DMS153 (cell line): ENCODE measurements at places on chromosomes 6 and 20.

DNA sequence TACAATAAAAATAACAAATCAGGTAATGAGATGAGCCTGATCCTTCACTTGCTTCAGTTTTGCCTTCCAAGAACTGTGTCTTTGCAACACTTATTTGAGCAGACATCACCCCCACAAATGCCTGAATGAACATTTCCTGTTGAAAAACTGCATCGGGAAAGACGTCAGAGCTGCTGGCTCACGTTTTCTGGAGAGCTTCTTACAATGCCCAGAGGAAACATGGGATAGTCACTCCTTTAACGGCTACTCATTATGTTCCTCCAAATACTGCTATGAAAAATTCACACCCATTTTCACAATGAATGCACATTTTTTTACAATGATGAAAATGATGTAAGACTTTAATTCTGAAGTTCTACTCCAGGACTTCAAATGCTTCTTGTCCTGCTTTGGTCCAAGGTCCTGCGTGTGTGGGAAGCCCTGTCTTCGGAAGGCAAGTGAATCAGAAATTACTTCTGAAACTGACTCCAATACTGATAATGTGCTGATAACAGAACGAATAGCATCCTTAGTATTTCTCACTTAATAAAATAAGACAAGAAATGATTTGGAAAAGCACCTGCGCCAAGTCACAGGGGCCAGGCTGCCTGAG is 238.0 kb downstream of the ANKRD60 start:
- no peak for DNase-seq

DNA sequence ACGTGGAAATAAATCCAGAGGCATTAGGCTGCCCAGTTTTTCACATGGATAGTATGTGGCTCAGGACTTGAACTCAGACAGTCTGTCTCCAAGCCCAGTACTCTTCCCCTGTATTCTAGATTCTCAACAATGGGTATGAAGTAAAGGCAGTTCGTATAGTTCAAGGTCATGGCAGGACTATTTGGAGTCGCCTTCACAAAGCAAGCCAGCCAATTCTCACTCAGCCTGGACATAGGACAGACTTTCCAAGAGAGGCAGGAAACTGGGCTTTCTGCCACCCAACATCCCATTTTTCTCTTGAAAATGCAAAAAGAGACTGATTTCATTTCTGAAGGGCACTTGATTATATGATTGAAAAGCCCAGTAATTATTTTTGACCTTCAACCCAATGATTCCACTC is 111.0 kb downstream of the EDN1 start:
- DNase-seq: no peak

- no peak for DNase-seq
These were observed 828 bp downstream of the ASCC3 start for GRCh38 chr6:100880149-100880852.

DNA sequence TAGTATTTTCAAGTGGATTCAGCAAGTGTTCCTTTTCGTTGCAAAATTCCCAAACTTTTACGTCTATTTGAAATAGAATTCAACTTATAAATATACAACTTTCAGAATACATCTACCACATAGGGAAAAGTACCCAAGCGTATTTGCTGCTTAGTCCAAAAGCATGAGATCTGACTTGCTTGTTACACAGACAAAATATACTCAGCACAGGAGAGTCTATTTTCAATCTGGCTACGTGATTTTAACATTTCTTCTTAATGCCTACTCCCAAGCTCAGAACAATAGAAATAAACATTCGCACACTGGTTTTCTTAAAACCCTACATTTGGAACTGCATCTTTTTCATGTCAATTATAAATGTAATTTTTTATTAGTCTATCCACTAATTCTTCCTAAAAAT is 672 bp downstream of the PKHD1 start:
- DNase-seq: no peak

DNA sequence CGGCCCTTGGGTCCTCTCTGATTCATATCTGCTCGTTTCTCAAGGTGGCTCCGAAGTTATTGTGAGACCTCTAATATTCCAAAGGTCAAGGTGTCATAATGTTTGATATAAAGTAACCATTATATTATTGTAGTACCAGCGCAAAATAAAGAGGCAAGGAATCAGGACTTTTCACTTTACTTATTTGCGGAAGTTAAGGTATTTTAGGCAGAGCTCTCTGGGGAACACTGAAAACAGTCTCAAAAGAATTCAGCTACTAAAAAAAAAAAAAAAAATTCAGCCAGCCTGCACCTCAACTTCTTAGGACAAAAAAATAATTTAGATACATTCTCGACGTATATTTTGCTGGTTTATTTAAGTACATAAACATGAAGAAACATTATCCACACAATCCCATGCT is 2.4 kb downstream of the OSER1 start:
- DNase-seq: no peak

GRCh38 chr6:89204096-89204495 is 13.1 kb downstream of the GABRR1 start:
- no peak for DNase-seq

- no peak for DNase-seq
These were observed 39.3 kb downstream of the ARID1B start for GRCh38 chr6:156816505-156816904.

- DNase-seq: no peak
These were observed 29.7 kb upstream of the CD93 start for GRCh38 chr20:23115822-23116221.

DNA sequence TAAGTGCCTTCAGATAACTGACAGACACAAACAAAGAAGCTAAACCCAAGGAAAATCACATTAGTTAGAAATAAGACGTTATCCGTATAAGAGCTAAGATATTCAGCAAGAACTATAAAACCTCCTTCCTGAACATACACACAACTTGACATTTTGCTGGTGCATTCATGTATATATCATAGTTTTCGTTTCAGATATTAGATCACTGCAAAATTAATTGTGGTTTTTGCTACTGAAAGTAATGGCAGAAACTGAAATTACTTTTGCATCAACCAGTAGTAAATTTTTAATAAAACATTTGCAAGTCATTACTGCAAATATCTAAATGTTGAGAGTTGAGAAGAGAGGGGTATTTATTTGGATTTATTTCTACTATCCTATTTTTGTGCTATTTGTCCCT is 26.1 kb upstream of the KCNQ5 start:
- DNase-seq: no peak

DNA sequence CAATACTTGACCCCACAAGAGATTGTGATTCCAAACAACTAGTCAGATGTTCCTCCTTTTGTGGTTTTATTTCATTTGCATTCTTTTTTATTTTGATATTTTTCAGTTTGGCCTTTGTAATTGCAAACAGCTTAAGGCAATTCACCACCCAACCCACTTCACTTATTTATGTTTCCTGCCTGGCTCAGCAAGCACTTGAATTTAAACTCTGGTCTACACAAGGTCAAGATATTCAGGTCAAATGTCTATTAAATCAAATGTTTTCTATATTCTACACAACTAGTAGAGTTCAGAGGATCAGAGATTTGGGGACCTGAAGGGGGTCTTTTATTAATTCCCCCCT is 100.1 kb downstream of the SGK1 start:
- DNase-seq: no peak

DNA sequence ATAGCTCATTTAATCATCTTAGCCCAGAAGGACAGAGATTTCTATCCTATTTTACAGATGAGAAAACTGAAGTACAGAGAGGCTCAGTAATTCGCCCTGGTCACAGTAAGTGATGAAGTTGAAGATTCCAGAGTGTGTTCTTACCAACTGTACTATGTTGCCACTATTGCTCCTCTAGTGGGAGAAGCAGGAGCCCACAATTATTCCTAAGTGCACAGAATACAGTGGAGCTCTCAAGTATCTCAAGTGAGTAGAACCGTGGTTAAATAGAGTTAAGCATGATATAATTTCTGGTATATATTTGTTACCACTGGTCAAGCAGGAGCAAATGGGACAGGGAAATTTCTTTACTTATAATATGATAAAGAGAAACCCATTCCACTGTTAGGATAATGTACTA is 22.1 kb downstream of the REPS1 start:
- no peak for DNase-seq

DNA sequence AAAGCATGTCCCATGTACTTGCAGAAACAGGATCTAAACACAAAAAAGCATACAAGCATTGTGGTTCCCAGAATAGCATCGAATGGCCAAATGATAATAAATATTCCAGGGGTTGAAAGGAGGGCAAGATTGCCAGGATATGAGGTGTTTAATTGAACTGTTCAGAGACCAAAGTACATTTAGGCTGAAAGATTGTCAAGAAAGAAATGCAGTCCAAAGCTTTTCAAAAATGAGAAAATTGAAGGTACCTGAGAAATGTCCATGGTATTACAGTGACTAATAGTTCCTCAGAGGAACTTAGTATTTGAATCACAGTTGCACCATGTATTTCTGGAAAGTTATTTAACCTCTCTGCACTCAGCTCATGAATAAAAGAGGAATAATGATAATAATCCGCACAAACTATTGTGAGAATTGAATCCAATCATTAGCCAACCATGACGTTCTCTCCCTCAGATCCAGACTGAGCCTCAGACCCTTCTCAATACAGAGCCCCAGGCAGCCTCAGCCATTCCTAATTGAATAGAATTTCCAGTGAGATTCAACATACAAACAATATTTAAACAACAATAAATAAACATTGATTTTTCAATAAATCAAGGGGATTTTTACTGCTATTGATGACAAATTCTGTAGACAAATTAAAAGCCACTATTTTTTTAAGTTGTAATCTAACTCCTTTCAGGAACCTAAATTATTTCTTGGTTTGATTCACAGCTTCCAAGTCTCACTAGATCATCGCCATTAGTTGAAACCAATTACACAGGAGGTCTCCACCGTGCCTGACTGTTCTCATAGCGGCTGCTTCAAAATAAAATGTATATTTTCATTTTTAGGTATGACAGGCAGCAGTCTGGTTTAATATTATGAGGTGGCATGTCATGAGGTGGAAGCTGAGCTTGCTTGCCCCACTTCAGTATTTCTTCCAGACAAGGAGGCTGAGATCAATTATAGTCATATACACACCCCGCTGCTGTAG is 144.3 kb upstream of the TENT5A start:
- no peak for DNase-seq

DNA sequence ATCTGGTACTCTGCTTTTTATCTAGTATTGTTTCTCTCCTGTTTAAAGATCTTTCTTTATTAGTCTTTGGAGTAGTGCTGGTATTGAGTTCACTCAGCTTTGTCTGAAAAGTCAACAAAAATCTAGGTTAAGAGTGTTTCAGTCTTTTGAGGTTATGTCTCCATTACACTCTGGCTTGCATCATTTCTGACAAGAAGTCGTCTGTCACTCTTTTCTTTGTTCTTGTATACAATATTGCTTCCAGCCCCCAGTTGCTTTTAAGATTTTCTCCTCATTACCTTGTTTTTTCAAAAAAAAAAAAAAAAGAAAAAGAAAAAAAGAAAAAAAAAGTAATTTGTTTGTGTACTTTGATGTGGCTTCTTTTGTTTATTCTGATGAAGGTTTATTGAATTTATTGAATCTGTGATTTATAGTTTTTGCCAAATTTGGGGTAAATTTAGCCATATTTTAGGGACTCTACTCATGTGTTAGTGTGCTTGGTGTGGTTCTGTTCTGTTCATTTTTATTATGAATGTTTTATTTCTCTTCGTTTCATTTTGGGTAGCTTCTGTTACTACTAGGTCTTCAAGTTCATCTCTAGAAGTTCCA is 408.9 kb downstream of the CDKAL1 start:
- DNase-seq: no peak

GRCh38 chr6:35583893-35584688 is 71.4 kb upstream of the TULP1 start:
- peak; percentile 58 for DNase-seq

- DNase-seq: no peak
These were observed 31.2 kb downstream of the PLAGL1 start for GRCh38 chr6:143976806-143977349.

DNA sequence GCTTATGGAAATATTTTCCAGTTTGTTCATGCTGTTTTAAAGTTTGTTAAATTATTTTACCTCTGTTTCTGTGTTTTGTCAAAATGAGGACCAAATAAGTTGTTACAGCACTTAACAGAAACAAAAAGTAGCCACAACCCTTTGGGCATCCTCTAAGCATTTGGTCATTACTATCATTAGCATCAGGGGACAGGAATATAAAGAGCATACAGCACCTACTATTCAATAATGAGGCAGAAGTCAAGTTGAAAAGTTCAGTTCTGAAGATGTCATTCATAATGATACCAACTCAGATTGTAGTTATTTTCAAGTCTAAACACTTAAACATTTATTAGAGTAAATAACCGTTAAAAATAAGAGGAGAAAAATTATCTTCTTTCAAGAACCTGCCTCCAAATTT is 862.3 kb upstream of the FLRT3 start:
- no peak for DNase-seq

DNA sequence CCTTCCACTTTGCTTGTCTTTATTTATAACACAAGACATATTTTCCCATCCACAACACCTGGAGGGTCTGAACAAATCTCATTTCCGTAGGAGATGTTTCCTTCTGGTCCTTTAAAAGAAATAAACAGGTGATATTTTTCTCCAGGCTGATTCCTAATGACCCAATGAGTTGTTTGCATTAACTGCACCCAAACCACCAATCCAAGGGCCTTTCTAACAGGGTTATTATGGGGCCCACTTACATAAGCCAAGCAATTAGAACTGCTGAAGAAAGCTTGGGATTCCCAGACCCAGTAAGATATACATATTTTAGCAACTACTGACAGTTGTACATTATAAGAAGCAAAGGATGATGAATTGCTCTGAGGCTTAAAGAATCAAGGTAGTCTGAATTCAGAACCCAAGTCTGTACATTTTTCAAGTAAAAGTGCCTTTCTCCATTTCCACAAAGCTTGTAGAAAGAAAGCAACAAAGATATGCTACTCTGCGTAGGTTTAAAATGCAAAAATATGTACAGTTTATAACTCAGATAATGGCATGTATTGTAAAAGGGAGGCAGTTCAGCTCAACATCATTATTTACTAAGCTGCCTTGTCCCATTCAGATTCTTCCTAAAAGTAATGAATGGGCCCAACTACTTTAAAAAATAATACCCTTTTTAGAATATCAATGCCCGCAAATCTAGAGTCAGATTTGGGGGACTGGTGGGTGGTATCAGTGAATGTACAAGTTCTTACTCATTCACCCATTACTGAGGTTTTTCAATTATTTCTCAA is 120.0 kb downstream of the DST start:
- DNase-seq: no peak

- no peak for DNase-seq
These were observed 297.6 kb downstream of the CDH26 start for GRCh38 chr20:60255866-60256265.

GRCh38 chr6:82330171-82330804 is 33.3 kb upstream of the TPBG start:
- DNase-seq: no peak
